SK-MEL-5 (cell line): ENCODE measurements at places on chromosomes 6 and 20.
A peak's percentile ranks its signal among the peaks of the same experiment; 100 is the strongest.

- DNase-seq = peak; percentile 22
These were observed 5.7 kb downstream of the COMMD7 start for GRCh38 chr20:32737371-32738223.

- DNase-seq = peak; percentile 78
These were observed 1729.5 kb downstream of the GRIK2 start for GRCh38 chr6:103122766-103123601.

DNA sequence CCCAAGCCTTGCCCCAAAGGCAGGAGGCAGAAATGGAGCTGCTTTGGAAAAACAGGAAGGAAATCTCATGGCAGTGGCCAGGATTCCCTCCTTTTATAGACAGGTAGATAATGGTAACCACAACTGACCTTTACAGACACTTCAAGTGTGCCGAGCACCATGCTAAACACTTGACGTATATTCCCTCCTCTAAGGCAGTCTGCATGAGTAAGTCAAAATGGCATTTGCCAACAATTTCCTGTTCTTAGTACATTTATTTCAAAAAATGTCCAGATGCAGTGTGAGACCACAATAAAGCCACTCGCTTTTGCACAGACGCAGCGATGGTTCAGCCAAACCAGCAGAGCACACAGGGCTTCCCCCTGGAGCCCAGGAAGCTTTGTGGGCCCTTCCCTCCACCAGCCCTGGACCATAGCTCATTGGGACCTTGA lies 16.5 kb upstream of the GPR6 start:
- DNase-seq = no peak

- no peak for DNase-seq
These were observed 28.0 kb downstream of the STX11 start for GRCh38 chr6:144178323-144178722.

- DNase-seq = peak; percentile 36
These were observed 60.6 kb upstream of the NCOA3 start for GRCh38 chr20:47440857-47441773.

DNA sequence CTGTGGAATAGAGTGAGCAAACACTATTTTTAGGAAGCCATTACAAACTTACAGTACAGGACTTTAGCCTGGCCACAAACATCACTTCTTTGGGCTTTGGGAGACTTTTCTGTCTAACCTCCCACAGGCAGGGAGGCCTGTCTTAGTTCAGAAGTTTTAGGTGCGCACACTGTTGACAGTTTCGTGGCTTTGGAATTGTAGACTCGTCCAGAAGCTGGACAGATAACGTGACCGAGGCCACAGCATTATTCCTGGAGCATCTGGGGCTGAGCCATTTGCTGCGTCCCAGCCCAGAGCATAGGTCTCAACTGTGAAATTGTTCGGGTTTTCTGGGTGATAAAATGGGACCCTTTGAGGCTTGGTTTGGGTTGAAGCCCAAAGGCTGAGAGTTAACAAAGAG lies 53.8 kb downstream of the NDUFAF5 start:
- DNase-seq = no peak

- no peak for DNase-seq
These were observed 375.7 kb downstream of the TENT5A start for GRCh38 chr6:81376745-81377144.

DNA sequence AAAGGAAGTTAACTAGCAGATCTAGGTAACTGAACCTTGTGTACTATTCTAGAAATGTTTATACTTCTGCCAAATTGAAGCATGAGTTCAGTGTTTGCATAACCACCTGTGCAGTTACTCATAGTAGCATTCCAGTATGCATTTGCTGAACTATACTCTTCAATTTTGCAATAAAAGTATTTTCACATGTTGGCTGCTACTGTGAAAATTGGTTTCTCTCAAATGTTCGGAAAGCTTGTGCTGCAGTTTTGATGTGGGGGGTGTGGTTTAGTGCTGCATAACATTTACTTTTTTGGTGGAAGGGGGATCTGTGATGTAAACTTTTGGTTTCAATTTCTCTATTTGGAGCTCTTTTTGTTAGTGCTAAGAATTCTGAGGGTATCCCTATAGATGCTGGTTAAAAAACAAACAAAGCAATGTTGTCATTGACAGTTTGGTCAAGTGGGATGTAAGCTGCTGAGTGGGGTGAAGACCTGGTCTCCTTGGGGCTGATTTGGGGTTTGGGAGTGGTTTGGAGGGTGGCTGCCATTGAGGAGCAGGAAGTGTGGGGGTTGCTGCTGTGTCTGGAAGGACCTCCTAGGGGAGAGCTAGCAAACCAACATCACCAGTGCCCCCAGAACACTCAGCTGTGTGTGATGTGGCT lies 87.8 kb downstream of the CARMIL1 start:
- DNase-seq = no peak

- no peak for DNase-seq
These were observed 197.6 kb upstream of the THBS2 start for GRCh38 chr6:169451065-169451838.

- no peak for DNase-seq
These were observed 12.9 kb upstream of the SLC22A7 start for GRCh38 chr6:43284991-43285781.

DNA sequence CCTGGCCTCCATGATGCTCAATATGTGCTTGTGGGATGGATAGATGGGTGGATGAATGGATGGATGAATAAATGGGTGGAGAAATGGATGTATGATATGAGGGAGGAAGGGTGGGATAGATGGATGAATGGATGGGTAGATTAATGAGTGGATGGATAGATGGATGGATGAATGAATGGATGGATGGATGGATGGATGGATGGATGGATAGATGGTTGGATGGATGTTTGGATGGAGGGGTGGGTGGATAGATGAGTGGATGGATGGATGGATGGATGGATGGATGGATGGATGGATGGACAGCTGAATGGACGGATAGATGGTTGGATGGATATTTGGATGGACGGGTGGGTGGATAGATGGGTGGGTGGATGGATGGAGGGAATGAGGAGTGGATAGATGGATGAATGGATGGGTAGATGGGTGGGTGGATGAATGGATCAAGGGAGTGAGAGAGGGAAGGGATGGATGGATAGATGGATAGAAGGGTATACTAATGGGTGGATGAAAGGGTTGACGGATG lies 139.4 kb downstream of the CEBPB start:
- no peak for DNase-seq

DNA sequence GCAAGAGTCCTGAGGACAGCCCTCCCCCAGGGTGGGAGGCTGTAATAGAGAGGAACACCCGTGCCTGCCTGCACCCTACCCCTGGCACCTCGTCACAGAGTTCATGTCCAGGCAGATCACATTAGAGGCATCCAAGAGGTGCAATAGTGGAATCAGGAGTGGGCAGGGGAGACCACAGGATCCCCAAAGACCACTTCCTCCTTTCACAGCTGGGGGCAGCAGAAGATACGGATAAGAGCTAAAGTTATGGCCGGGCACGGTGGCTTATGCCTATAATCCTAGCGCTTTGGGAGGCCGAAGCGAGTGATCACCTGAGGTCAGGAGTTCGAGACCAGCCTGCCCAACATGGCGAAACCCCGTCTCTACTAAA lies 1.5 kb upstream of the CAPN11 start:
- DNase-seq = no peak

- DNase-seq = no peak
These were observed 25.3 kb upstream of the GPR63 start for GRCh38 chr6:96862560-96862959.

DNA sequence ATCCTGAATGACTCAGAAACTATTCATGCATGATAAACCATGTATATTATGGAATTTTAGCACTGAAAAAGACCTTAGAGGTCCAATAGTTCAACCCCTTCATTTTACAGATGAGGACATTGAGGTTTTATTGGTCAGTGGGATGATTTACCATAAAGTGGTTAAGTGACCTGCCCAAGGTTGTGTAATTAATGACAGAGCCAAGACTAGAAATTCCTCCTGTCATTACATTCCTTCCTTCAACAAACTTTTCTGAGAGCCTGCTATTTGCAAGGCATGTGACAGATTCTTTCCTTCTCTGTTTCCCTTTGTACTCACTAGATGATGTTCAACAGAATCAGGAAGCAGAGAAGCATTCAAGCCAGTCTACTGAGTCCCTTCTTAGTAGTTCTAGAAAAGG lies 170.7 kb upstream of the KCNK16 start:
- no peak for DNase-seq

- DNase-seq = no peak
These were observed 111.6 kb downstream of the SNX5 start for GRCh38 chr20:17856837-17857605.

GRCh38 chr6:34281702-34282334 lies 33.0 kb upstream of the SMIM29 start:
- no peak for DNase-seq

- no peak for DNase-seq
These were observed 25.8 kb upstream of the RTF2 start for GRCh38 chr20:56442389-56443365.

DNA sequence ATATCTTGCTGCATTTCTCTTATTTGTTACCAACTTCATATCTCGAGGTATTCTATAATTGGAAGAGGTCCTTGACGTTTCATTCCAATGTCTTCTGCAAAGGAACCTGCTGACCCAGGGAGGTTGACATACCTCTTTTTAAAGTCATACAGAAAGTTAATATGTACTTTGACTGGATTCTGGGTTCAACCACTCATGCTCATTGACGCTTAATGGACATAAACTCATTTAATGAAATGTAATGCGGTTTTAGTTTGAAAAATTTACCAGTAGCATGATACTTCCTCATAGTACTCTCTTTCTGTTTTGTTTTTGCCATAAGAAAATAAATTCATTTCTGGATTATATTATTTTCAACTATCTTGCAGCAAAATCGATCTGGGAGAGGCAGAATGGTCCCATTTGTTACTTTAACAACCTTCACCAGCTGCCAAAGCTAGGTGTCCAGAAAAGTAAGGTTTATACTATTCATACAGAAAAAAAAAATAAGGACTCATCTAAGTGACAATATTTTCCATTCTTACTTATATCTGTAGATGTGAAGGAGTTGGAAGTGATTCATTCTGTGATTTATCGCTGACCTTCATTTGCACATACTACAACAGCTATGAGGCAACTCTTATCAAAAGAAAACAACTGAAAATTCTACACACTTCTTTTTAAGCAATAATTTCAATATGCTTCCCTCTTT lies 101.6 kb downstream of the ATXN1 start:
- no peak for DNase-seq

DNA sequence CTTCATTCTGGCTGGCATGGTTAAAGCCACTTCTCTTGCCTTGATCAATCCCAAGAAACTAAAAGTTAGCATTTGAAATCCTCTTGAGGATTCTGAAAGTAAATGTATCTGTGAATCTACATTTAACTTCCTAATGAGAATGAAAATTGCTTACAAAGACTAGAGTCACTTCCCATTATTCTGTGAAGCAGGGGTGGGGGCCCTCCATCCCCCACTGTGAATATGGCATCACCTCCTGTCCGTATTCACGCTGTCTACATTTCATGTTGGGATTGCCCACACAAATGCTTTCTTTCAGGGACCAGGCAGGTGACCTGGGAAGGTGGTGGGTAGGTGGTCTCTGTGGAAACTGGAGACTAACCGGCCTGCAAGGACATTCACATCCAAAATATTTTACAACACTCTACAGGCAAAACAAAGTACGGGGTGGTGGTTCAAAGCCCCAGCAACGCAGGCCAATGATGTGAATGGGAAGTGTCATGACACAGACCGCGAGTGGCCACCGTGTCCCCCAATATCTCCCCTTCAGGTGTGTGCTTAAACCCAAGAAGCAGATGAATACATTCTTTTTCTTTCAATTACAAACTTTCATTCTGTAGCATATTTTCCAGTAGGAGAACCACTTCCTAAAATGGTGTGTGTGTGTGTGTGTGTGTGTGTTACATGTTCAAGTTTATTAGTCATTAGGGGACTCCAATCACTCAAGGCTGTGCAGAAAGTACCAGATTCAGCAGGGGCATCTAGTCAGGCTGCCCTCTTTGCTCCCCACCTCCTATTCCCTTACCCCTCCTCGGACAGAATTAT lies 132.2 kb downstream of the PRND start:
- DNase-seq = no peak

DNA sequence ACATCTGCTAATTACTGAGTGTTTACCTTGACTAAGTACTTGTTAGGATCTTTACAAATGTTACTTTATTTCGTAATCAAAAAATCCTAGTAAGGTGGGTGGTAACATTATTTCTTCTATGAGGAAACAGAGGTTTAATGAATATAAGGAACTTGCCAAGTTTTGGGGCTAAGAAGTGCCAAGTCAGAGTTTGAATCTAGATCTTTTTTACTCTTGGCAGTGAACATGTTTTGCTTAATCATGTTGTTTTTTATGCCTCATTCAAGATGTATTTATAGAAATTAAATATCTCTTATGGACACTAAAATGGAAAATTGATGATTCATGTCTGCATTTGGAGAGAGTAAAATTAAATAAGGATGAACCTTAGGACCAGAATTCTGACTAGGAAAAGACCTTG lies 393.7 kb downstream of the UTRN start:
- DNase-seq = no peak

DNA sequence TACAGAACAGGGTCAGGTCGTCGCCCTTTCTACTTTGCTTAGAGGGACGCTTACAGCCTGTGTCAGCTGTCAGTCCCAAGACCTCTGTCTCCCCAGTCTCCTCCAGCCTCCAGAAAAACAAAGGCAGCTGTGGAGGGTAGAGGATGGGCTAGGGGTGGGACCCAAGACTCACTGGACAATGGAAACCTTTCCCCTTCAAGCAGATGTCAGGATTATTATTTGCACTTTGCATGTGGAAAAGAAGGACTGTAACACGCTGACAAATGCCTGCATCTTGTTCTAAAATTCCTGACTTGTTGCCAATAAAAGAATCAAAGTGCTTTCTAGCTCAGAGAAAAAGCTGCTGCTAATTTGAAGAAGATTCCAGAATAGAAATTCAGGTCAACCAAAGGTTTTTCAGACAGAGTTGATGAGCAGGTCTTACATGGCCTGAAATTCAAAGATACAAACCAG lies 58.7 kb downstream of the SNX5 start:
- no peak for DNase-seq

- no peak for DNase-seq
These were observed 2.9 kb downstream of the TNNC2 start for GRCh38 chr20:45823949-45824835.
